ENCODE measurements at places on chromosomes 1 and 21.

DNA sequence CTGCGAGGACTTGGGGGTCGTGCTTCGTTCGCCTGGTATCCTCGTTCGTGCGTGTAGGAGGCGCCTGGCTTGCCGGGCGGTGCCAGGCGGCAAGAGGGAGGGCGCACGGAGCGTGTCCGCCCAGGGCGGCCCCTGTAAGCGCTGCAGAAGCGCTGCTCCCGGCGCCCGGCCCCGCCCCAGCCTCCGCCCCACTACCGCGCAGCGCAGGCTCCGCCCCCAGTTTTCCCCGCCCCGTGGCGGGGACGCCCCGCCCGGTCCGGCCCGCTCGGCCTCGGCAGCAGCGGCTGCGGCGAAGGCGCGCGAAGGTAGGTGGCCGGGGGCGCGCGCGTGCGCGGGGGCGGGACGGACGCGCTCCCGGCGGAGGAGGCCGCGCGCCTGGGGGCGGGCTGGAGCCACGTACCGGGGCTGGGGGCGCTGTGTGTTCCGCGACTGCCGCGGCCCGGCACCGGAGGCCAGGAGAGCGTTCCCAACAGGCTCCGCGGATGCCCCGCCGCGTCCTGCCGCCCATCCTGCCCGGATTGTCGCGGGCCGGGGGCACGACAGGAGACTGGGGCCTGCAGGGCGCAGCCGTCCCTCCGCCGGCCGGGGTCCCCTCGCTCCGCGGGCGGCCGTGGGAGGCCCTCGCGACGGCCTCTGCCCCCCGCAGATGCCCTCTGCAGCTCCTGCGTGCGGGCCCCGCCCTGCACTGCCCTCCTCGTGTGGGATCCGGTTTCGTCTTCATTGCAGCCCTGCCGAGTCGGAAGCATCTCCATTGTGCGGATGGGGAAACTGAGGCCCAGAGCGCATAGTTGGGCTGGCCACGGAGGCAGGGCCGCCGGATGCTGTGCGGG lies 7.7 kb upstream of the CROCC start:
- DNase-seq, result peak; percentile 99

DNA sequence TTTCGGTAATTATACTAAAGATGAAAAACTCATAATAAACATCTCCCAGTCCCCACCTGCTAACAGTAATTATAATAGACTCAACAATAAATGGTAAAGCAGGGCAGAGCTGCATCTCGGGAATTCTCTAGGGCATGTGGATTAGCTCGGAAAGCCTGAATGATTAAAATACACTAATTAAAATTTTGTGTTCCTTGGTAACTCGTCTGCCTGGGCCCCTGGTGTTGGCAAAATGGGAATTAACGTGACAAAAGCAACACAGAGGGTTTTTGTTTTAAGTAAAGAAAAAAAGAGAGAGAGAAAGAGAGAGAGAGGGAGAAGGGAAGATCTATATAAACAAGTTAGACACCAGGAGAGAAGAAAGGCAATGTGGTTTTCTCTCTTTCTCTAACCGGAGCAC lies 62.1 kb downstream of the CASZ1 start:
- DNase-seq, result no peak

- no peak for DNase-seq
These were observed 66.7 kb upstream of the F3 start for GRCh38 chr1:94608142-94608851.

- no peak for DNase-seq
These were observed 13.9 kb upstream of the COL6A2 start for GRCh38 chr21:46083791-46084561.

GRCh38 chr1:24182061-24182460 lies 5.0 kb downstream of the IFNLR1 start:
- DNase-seq, result no peak

Measured in activated T-cell treated with anti-CD3 and anti-CD28 coated beads for 48 hours (primary cell).